Hypothalamus (tissue), 51 donors: ENCODE measurements at places on chromosomes 12 and 14.

DNA sequence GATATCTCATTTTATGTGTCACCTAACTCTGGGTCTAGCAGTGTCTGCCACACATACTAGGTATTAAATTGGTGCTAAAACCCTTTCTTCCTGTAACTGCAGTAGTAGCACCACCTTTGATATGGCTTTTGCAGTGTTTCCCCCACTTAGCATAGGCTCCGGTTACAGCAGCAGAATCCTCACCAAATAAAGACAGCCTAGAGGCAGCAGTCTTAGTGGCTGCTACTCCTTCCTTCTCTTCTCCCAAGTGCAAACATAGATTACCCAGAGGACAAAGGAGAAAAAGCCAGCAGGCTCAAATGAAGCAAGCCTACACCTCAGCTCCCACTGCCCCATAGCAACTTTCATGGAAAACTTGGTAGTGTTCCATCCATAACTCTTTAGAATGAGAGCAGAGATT, 30.1 kb upstream of the ABCC9 start:
- DNase-seq: no peak

DNA sequence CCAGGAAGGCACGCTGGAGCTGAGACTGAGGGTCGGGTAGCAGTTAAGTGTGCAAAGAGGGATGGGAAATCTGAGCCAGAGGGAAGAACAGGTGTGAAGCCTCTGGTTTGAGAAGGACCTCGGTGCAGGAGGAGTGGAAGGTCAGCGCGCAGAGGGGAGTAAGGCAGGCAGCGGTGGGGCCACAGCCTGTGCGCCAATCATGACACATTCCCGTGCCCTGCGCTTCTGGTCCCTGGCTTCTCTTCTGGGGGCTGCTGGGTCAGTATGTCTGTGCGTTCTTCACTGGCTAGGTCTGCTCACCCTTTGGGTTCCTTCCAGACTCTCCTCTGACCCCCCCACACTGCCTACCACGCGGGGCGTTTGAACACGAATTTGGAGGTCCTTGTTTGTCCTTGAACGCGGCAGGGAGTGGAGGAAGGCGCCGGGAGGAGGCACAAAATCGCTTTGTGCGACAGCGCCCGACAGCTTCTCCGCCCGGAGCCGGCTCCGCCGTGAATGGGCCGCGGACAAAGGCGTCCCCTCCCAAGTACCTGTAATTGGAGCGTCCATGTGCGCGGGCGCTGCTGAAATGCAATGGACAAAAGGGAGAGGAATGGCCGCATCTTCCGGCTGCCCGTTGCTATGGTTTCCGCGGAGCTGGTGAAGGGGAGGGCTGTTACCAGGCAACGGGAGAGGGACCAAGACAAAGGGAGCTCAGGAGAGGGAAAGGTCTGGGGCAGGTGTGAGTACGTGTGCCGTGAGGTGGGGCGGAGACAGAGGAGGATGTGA, 207.2 kb upstream of the SRRM4 start:
- peak; percentile 19 for DNase-seq

- no peak for DNase-seq
Observed at GRCh38 chr14:64074961-64075612, 219.1 kb downstream of the ESR2 start.

GRCh38 chr14:92928258-92928629, 5.3 kb downstream of the CHGA start:
- DNase-seq: no peak

GRCh38 chr12:45872446-45872845, 117.9 kb downstream of the SCAF11 start:
- DNase-seq: no peak

DNA sequence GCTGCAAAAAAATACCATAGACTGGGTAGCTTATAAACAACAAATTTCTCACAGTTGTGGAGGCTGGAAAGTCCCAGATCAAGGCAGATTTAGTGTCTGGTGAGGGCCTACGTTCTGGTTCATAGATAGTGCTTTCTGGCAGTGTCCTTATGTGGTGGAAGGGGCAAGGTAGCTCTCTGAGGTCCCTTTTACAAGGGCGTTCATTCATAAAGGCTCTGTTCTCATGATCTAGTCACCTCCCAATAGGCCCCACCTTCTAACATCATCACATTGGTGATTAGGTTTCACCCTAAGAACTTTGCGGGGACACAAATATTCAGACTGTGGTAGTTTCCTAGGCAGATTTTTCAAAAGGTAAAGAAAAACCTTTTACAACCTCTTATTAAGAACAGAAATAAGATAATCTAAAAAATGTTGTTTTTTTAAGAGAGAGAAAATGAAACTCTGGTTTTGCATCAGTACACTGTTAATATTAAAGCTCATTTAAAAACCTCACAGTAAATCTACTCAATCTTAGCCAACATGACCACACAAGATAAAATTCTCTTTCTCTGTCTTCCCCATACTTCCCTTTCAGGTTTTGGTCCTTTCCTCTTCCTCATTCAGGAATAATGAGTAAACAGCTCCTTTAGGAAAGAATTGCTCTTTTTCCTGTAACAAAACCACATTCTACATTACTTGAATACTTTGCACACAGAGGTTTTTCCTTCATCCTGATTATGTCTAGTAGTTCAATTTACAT, 117.5 kb downstream of the UNC79 start:
- DNase-seq: no peak

- DNase-seq: no peak
Observed at GRCh38 chr14:102620413-102620812, 28.0 kb downstream of the RCOR1 start.

- DNase-seq: no peak
Observed at GRCh38 chr12:110921262-110921661, 883 bp upstream of the MYL2 start.

DNA sequence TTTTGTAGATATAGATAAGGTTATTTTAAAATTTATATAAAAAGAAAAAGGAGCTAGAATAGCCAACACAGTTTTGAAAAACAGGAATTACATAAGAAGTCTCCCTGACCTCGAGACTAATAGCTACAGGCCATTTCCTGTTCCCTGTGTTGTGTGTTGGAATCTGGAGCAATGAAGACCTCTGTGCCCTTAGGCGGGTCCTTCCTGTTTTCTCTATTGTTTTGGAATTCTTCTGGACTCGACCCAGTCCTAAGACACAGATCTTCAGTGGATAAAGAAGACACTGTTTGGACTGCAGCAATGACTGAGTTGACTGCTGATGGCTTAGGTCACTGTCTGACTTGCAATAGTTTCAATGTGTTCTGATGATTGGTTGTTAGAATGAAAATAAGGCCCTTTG, 26.2 kb downstream of the SNRPF start:
- DNase-seq: no peak

DNA sequence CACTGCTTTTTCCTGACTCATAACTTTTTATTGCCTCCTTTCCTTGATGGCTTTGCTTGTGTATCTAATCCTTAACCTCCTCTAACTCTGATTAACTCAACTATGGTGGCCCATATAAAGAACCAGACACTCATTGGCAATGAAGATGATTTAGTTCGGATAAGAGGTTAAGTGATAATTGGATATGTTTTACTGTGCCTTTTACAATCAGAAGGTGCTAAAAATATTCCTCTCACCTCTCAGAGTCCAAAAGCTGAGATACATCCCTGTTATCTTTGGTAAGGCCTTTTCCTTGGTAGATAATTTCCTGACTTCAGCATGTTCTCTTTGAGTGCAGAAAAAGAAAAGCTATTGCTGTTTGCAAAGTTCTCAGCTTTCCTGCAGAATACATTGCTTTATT, 367.7 kb downstream of the SLC16A7 start:
- no peak for DNase-seq

DNA sequence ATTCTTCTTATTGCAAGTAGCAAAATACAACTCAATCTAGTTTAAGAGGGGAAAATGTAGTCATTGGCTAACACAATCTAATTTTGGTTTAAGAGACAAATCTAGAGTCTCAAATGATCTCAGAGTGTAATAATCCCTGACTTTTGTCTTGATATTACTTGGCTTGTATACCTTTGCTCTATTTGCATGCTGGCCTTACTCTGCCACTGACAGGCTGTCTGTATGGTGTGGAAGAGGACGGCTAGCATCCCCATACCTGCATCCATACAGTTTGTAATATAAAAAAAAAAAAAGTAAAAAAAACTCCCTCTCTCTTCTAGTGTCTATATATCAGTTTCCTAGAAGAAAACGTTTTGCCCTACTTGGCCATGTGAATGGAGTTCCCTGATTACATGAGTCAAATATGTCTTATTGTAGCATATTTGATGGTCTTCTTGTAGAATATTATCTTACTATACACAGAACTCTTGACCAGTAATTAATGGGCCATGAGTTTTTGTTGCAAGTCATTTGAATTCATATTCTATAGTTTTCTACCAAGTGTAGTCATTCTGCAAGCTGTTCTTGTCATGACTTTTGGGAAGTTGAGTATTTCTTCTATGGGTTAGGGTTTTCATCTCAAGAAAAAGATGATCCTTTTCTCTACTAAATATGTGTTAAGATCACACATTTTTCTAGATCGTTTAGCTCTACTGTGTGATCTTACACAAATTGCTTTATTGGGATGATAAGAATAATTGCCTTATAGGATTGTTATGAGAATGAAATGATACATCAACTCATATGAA, 8.2 kb downstream of the HIF1A start:
- no peak for DNase-seq

- DNase-seq: no peak
Observed at GRCh38 chr12:76890151-76891143, 11.6 kb upstream of the CSRP2 start.

- DNase-seq: no peak
Observed at GRCh38 chr14:99916091-99916383, 122.8 kb downstream of the EML1 start.

DNA sequence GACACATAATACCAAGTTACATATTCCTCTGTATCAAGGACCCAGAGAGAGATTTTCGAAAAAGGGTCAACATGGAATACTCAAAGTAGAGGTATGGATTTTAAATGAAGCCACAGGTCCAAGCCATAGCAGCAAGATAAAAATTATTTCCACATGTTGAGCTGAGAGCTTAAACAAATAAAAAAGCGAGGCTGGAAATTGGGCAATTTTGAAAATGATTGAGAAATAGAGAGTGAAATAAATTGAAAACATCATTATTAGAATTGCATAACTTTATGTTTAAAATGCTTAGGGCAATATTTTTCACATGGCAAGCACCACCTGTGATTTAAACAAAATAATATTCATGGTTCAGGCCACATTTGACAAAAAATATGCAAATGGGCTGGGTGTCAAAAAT, 1251.0 kb upstream of the USP15 start:
- no peak for DNase-seq

GRCh38 chr12:52400906-52401305, 5.2 kb downstream of the KRT82 start:
- no peak for DNase-seq

DNA sequence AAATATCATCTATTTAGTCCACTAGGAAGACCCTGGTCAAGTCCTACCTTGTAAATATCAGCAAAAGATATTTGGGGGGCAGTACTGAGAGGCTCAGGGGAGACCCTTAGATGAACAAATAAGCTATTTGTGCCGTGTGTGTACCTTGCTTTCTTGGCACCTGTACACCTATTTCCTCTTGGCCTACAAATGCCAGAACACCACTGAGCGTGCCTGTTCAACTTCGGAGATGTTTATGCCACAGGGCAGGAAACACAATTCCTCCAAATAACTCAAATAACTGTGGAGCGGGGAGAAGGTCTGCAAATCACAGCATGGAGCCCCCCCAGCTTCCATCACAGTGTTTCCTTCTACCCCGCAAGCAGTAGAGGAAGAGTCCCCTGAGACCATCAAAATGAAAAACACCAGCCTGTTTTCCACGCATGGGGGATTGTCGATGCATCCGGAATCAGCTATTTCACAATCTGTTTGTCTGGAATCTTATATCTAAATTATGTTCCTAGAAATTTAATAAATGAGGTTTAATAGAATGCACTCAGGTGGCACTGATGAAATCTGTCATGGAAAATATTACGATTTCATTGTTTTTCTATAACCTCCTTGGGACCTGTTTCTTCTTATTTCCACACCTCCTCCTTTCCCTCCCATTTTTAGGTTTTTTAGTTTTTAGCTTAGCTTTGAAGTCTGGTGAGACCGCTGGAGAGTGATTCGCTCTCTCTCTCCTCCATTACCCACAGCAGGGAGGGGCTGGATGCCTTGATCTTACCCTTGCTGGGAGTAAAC, 254.0 kb upstream of the SRRM4 start:
- no peak for DNase-seq

DNA sequence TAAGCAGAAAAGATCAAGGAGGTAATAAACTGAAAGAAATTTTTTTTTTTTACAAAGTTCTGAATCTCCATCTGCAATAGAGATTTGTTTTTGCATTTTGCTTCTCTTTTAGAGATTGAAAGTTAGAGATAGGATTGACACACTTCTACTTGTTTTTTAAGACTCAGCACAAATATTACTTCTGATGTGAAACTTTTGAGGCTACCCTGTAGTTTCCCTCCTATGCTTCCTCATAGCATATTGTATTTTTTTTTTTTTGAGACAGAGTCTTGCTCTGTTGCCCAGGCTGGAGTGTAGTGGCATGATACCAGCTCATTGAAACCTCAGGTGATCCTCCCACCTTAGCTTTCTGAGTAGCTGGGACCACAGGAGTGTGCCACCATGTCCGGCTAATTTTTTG, 32.1 kb upstream of the SGPP1 start:
- no peak for DNase-seq

DNA sequence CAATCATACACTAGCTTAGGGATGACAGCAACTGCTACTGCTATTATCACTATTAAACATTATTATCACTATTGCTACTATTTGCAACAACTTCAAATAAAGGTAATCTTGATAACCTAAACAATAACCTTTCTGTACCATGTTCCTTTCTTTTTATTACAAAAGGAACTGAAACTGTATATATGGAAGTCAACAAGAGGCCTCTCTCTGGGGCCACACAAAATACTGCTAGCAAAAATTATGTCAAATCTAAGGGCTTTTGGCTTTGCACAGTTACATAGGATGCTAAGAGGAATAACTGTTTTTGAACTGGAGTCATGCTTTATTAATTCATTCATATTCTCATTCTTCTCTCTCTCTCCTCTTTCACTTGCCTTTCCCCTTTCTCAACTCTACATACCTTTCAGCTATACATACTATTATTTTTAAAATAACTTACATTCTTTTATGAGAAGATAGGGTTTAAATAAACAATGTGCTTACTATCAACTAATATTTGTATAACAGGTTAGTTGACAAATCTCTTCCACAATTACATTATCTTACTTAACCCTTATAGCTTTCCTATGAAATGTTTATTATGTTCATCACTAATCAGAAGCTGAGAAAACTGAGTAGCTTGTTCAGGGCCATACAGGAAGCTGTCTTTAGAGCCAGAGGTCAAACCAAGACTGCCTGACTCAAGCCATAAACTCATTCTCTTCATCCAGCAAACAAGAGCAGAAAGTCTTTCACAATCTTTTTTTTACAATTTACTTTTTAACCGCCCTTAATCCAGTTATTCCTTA, 25.7 kb downstream of the SPTSSA start:
- DNase-seq: no peak
